ENCODE measurements at places on chromosomes 5 and 9.
A peak's percentile ranks its signal among the peaks of the same experiment; 100 is the strongest.

DNA sequence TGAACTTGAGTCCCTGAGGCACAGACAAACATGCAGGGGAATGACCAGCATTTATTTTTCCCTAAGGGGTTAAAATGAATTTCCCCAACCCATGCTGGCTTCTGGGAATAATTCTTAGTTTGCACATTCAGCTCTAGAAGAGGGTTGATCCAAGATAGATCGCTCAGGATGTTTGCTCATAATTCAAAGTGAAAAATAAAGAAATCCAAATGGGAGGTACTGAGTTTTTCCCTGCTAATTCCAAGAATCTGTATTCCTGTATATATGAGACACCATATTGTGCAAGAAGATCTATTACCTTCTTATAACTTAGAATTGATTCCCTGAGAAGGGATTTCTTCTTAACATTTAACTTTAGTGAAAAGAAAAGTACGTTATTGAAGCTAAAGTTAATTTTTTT lies 96.2 kb downstream of the VCAN start:
- H3K36me3 ChIP-seq = no peaks in the 10 kb centered on the region
- peaks cover 14% of the 10 kb centered on the region for H3K4me1 ChIP-seq
- no peaks in the 10 kb centered on the region for H3K27me3 ChIP-seq
- no peak overlapping the region for H3K4me3 ChIP-seq
- H3K27ac ChIP-seq = no peak overlapping the region

GRCh38 chr9:110143950-110144545 lies 63.9 kb downstream of the C9orf152 start:
- no peak overlapping the region for H3K4me3 ChIP-seq
- peaks cover 7% of the 10 kb centered on the region for H3K4me1 ChIP-seq
- H3K36me3 ChIP-seq = no peaks in the 10 kb centered on the region
- H3K27me3 ChIP-seq = no peaks in the 10 kb centered on the region

DNA sequence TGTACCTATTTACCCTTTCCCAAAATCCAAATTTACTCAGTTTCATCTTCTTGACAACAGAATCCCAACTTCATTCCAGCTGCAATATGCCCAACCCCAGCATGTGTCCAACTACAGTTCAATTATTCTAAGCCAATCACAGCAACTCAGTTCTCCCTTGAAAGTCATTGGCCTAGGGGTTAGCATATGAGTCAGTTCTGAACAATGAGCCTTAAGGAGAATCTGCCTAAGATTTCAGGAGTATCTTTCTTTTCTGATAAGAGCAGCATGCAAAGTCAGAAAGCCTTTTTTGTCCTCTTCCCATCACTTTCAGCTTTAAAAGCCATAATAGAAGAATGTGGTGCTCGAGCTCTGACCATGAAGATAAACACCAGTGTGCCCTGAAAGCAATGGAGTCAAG lies 44.4 kb upstream of the RASGRF2 start:
- no peak overlapping the region for H3K4me3 ChIP-seq
- DNase-seq = no peak
- no peaks in the 10 kb centered on the region for H3K27me3 ChIP-seq

- no peak overlapping the region for H3K27ac ChIP-seq
- H3K36me3 ChIP-seq = no peaks in the 10 kb centered on the region
- no peaks in the 10 kb centered on the region for H3K27me3 ChIP-seq
- H3K4me3 ChIP-seq = no peak overlapping the region
- H3K4me1 ChIP-seq = no peaks in the 10 kb centered on the region
These were observed 964.9 kb downstream of the MAT2B start for GRCh38 chr5:164470312-164470711.

DNA sequence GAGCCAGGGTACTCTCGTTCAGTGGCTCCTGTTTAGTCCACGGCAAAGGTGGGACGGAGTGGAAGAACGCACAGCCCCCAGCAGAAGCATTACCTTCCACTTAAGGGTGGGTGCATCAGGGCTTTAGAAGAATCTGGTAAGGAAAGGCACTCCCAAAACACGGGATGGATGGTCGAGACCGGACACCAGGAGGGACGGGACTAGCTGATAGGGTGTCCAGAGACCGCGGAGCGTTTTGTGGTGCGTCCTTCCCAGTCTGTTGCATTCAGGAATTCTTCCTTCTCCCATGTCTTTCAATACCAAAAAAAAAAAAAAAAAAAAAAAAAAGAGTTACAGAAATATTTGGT lies 545 bp upstream of the CTSV start:
- H3K4me1 ChIP-seq = peaks cover 29% of the 10 kb centered on the region
- H3K27ac ChIP-seq = peak overlapping the region; percentile 92

- H3K4me3 ChIP-seq = no peak overlapping the region
- no peak for DNase-seq
- no peaks in the 10 kb centered on the region for H3K27me3 ChIP-seq
- peaks cover 7% of the 10 kb centered on the region for H3K4me1 ChIP-seq
- H3K27ac ChIP-seq = no peak overlapping the region
These were observed 2.4 kb downstream of the CARD19 start for GRCh38 chr9:93098236-93098946.

DNA sequence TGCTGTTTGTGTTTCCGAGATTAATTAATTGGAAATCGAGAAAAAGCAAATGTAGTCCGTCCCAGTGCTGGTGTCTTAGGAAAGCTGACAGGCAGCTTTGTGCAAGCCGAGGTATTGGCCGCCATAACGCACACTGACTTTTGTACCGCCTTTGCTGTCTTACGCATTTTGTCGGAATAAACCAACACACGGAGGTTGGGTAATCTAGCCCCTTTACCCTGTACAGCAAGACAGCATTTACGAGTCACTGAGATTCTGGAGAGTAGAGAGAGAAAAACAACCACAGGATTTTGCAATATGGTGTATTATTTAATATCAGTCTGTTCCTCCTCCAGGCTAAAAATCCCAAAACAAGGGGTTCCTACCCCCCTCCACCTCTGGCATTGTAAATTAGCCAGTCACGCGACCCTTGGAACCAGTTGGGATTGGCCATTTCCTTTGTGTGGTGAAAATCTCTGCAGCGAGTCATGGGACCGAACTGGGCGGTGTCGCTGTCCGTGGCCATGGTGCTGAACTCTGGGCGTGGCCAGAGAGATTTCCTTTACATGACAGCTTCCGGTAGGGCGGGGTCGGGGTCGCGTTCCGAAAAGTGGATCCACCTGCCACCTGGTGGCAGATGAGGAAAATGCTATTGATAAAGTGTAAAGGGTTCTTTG lies 10.3 kb upstream of the PCDHB1 start:
- DNase-seq = peak; percentile 88
- H3K4me1 ChIP-seq = no peaks in the 10 kb centered on the region
- H3K27me3 ChIP-seq = no peaks in the 10 kb centered on the region
- H3K27ac ChIP-seq = no peak overlapping the region

DNA sequence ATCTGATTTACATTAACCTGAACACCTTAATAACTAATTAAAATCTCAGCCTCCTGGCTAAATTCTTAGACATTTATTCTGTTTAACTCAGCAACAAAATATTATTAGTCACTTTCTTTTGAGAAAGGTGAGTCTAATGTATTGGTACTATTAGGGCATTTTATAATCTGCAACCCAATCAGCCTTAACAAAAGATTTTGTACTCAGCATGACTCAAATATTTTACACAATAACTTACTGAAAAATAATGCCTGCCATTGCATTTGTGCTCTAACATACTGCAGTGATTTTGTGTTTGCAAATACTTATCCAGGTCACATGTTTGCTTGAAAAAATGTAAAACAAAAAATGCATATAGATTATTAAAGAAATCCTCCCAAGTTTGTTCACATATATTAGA lies 1129.9 kb downstream of the TAF11L14 start:
- no peaks in the 10 kb centered on the region for H3K27me3 ChIP-seq
- H3K4me1 ChIP-seq = no peaks in the 10 kb centered on the region
- DNase-seq = no peak
- H3K27ac ChIP-seq = no peak overlapping the region

DNA sequence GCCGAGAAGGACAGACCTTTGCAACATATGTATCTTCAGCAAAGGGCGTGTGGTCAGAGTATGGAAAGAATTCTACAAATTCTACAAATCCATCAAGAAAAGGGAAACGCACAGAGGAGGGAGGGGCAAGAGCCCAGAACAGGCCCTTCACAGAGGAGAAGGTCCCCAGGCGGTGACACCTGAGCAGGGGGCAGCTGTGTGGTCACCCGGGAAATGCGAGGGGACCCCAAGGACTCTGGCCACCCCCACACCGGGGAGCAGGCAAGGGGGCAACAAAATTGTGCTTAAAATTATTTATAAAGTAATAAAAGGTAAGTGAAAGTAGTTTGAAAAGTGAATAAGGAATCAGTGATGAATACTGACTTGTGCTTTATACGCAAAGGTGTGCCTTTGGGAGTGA lies 17.6 kb downstream of the NACC2 start:
- H3K4me3 ChIP-seq = no peak overlapping the region
- H3K36me3 ChIP-seq = no peaks in the 10 kb centered on the region
- no peaks in the 10 kb centered on the region for H3K4me1 ChIP-seq

DNA sequence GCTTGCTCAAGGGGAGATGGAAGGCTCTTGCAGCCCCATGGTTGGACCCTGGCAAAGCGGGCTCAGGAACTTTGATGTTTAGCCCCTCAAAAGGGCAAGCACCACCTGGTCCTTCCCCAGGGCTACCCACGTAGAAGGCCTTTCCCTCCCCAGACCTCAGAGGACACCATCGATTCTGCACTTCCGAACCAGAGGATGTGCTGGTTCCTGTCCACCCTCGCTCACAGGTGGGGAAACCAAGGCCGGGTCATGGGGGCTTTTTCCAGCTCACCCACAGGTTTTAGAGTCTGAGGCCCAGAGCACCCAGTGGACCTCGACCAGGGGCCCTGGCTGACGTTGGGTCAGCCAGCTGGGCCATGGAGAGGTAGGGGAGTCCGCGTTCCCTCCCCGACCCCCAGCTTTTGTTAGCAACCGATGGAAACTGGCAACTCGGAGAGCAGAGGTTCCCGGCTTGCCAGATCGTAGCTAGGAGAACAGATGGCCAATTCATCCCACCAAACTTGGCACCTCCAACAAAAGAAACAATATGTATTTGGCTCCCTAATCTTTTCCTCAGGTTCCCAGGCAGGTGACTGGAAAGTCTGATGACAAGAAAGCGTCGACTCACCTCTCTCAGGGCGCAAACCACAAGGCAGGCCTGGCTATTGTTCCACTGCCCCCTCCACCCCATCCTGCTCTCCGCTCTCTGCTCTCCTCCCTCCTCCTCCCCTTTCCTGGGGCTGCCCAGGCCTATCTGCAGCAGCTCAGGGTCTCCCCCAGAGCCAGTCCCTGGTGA lies 167.6 kb upstream of the SMIM23 start:
- H3K4me3 ChIP-seq = no peak overlapping the region
- DNase-seq = no peak
- H3K36me3 ChIP-seq = no peaks in the 10 kb centered on the region
- no peaks in the 10 kb centered on the region for H3K4me1 ChIP-seq
- H3K27ac ChIP-seq = no peak overlapping the region
- no peaks in the 10 kb centered on the region for H3K27me3 ChIP-seq

GRCh38 chr9:135095470-135096407 lies 8.3 kb downstream of the OLFM1 start:
- H3K27ac ChIP-seq = no peak overlapping the region
- H3K27me3 ChIP-seq = no peaks in the 10 kb centered on the region
- no peaks in the 10 kb centered on the region for H3K4me1 ChIP-seq
- H3K36me3 ChIP-seq = no peaks in the 10 kb centered on the region

GRCh38 chr5:110104060-110104725 lies 414.5 kb downstream of the MAN2A1 start:
- no peaks in the 10 kb centered on the region for H3K36me3 ChIP-seq
- no peak overlapping the region for H3K27ac ChIP-seq
- no peaks in the 10 kb centered on the region for H3K27me3 ChIP-seq
- no peak overlapping the region for H3K4me3 ChIP-seq
- H3K4me1 ChIP-seq = no peaks in the 10 kb centered on the region
- DNase-seq = no peak

- H3K36me3 ChIP-seq = no peaks in the 10 kb centered on the region
- peak overlapping the region; percentile 56 for H3K4me3 ChIP-seq
- H3K27ac ChIP-seq = no peak overlapping the region
- H3K4me1 ChIP-seq = no peaks in the 10 kb centered on the region
- DNase-seq = no peak
These were observed 599 bp downstream of the NMRK1 start for GRCh38 chr9:75087289-75087823.

- no peak for DNase-seq
- no peaks in the 10 kb centered on the region for H3K4me1 ChIP-seq
- H3K4me3 ChIP-seq = no peak overlapping the region
- H3K27ac ChIP-seq = no peak overlapping the region
These were observed 971.3 kb upstream of the CDH18 start for GRCh38 chr5:20959347-20959746.

- no peaks in the 10 kb centered on the region for H3K27me3 ChIP-seq
- no peaks in the 10 kb centered on the region for H3K36me3 ChIP-seq
- DNase-seq = no peak
These were observed 185.0 kb downstream of the DAB2IP start for GRCh38 chr9:121836366-121836885.

DNA sequence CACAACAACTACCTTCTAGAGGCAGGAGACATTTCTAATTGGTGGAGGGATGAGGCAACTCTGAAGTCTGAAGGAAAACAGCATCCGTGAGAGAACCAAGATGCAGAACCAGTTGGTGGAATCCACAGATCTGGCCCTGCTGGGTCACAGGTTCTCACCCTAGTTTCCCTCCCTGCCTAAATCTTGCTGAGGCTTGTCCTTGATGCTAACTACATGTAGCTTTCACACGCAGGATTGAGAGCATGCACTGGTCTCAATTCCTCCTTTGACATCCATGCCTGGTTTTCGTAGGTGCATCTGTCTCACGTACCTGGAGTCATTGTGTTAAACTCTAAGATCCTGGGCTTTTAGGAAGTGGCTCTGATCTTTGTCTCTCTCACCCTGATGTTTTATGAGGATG lies 9.7 kb upstream of the F2RL1 start:
- no peaks in the 10 kb centered on the region for H3K36me3 ChIP-seq
- no peak overlapping the region for H3K4me3 ChIP-seq
- no peak for DNase-seq
- H3K27me3 ChIP-seq = no peaks in the 10 kb centered on the region
- peaks cover 38% of the 10 kb centered on the region for H3K4me1 ChIP-seq

DNA sequence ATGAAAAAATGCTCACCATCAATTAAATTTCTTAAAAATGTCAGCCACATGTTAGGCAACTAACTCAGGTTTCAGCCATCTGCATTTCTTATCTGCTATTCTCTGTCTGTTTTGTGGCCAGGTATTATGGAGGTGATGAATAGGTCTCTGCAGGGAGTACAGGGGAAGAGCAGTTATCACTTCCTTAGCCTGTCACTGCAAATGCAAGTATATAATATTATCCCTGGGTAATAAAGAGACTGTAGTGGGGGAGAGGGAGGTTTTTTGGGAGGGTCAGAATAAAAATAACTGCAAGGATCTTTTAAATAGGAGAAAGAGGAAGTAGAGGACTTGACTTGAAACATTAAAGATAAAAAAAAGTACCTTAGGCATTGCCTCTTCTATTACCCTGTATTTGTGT lies 49.6 kb upstream of the PTGER4 start:
- H3K27me3 ChIP-seq = no peaks in the 10 kb centered on the region
- H3K4me1 ChIP-seq = no peaks in the 10 kb centered on the region
- H3K36me3 ChIP-seq = no peaks in the 10 kb centered on the region
- no peak for DNase-seq
- no peak overlapping the region for H3K4me3 ChIP-seq
- H3K27ac ChIP-seq = no peak overlapping the region

DNA sequence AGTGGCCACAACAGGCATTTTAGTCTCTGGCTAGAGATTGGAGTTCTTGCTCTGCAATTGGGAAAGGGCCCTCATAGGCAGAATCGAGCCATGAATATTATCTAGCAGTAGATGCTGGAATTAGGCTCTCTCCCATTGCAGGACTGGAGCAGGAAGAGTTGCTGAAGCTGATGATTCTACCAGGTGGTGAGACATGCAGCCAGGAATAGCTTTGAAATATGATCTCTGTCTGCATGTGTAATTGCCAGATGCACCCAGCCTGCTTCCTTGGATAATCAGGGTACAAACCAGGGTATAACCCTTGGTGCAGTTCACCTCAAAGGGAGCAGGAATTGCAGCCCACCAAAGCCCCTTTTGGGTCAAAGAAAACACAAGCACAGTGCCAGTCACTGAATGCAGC lies 211.4 kb upstream of the FTMT start:
- H3K27me3 ChIP-seq = no peaks in the 10 kb centered on the region
- no peak overlapping the region for H3K4me3 ChIP-seq
- H3K27ac ChIP-seq = no peak overlapping the region
- H3K36me3 ChIP-seq = no peaks in the 10 kb centered on the region
- H3K4me1 ChIP-seq = no peaks in the 10 kb centered on the region

All from Caco-2 (cell line).